ENCODE measurements at places on chromosomes 2 and 18.

GRCh38 chr2:57460396-57461276, 586.0 kb upstream of the VRK2 start:
- DNase-seq = no peak

GRCh38 chr2:33420726-33421125, 55.7 kb upstream of the RASGRP3 start:
- no peak for DNase-seq

GRCh38 chr2:67917332-67918054, 145.3 kb downstream of the C1D start:
- DNase-seq = no peak

- DNase-seq = peak; percentile 5
These were observed 291.2 kb upstream of the DDX18 start for GRCh38 chr2:117523267-117523666.

- no peak for DNase-seq
These were observed 539.6 kb downstream of the PID1 start for GRCh38 chr2:228731517-228731916.

DNA sequence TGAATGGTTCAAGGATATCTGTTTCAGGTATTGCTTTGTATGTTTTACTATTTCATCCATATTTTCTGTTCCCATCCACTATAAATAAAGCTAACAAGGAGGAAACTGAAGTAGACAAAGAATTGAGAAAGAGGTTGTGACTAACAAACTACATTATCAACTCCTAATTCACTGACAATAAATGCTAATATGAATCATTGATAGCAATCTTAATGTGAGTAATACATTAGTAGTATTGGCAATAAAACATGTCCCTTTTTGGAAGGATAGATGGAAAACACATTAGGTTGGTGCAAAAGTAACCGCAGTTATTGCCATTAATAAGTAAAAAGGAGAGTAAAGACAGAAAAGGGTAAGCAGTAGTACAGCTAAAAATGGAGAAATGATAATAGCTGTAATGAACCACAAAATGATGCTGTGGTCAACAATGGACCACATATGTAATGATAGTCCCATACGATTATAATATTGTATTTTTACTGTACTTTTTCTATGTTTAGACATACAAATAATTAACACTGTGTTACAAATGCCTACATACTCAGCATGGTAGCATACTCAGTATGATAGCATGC, 104.7 kb downstream of the THADA start:
- no peak for DNase-seq

DNA sequence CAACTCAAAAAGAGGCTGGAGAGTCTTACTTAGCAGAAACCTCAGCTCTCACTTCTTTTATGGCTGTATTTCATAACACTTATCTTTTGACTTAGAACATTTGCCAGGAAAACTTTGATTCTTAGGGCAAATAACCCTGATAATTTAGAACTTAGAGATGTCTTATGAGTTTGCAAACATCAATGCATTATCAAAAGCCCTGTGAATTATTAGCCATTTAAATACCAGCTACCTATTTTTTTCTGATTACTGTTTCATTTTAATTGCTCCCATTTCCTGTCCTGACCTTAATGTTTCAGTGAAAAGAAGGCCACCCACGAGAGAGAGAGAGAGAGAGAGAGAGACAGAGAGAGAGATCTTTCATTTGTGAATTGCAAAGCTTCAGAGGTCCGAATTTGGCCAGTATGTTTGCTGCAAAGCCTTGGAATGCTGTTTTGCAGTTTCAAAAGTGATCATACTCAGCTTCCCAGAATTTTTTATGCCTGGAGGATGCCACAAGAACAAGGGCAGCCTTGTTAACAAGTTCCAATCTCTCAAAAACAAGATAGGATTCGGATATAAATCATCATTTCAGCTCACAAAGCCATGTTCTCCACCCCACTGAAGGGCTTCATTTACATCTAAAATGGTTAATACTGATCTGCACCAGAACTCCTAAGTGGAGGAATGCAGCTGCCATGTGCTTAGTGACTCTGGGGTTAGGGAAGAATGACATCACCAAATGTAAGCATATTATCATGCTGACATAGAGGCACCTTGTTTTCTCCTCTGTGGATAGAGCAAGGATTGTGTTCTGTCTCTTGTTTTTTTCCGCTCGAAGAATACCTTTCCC, 478.2 kb downstream of the ARHGAP15 start:
- no peak for DNase-seq

DNA sequence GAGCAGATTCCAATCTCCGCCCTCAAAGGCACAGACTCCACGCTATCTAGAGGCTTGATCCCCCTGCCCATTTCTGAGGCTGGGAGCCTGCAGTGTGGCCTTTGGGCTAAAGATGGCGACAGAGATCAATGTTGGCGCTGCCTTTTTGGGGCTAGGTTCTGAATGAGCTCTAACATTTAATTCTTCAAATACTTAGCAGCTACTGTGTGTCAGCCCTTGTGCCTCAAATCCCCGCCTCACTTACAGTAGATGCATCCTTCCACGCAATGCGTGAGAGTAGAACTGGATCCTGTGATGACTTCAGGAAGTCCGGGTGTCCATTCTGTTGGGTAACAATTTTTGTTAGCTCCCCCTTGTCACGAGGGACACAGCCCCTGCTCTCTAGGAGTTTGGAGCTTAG, 12.4 kb downstream of the IL1F10 start:
- DNase-seq = peak; percentile 11

DNA sequence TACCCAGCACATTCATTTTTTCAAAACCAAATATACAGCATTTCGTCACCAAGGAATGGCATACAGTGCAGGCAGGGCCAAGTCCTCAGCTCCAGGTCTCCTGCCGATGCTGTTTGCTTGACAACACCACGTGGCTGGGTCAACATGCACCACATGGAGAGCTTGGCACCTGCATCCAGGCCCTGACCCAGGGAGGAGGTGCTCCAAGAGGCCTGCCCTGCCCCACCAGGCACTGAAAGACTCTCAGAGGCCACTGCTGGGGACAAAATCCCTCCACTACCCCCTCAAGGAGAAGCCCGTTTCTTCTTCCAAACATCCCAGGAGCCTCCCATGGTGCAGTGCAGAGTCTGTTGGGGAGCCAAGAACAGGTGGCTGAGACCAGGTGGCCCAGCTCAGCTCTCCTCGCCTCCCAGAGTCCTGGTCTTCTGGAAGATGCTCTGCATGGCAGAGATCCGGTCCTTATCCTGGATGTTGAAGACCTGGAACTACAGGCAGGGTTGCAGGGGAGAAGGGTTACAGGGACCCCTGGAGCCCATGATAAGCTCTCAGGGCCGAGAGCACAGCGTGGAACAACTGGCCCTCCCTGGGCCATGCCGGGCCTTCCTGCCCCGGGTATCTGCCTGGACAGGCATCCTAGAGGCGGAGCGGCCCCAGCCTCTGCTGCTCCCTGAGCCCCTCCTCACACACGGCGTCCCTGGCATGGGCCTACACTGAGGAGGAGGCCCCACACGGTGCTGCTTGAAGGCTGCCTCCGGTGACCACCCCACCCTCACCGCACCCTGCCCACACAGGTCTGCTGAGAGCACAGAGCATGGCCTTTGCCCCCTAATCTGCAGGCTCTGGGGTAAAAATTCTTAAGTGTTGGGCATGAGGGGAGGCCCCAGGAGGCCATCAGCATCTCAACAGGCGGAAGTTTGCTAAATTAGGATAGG, 9.0 kb downstream of the MAB21L4 start:
- DNase-seq = peak; percentile 84

All from cerebellar cortex (tissue), 1 donor.